ENCODE measurements at places on chromosomes 16 and 17. TPM values are rescaled to one million over a fixed set of nuclear protein-coding genes. Genes with fewer than 3 reads are reported as not detected.

Gene CHMP1A
- 70.7 TPM for total RNA-seq

Gene HEATR9
- not detected for total RNA-seq

Gene HS3ST4
- not detected for total RNA-seq

Gene IL32
- total RNA-seq, result 15.8 TPM

Gene FAM222B
- 4.1 TPM for total RNA-seq

Gene PRAC2
- not detected for total RNA-seq

Gene ZSCAN10
- not detected for total RNA-seq

Gene KIF2B
- not detected for total RNA-seq

Gene TVP23B
- 69.2 TPM for total RNA-seq

Gene ZNF785
- 3.1 TPM for total RNA-seq

Gene MPHOSPH6
- 40.4 TPM for total RNA-seq

Gene PAM16
- 46.7 TPM for total RNA-seq

Gene C1QTNF8
- not detected for total RNA-seq

Gene HS3ST3B1
- total RNA-seq, result 9.7 TPM

Gene ABCA8
- not detected for total RNA-seq

Gene HASPIN
- total RNA-seq, result 9.4 TPM

Gene HSD17B1
- 0.47 TPM for total RNA-seq

Gene NPTX1
- 0.17 TPM for total RNA-seq

Gene TMEM231
- total RNA-seq, result 20.6 TPM

Gene DDX52
- 24.4 TPM for total RNA-seq

Gene ATP2A1
- total RNA-seq, result 0.04 TPM

Gene KRTAP1-1
- not detected for total RNA-seq

Gene C16orf96
- total RNA-seq, result not detected

Gene FCSK
- 2.0 TPM for total RNA-seq

Gene FBXW10
- not detected for total RNA-seq

Gene NPIPA2
- not detected for total RNA-seq

Gene SLC6A2
- not detected for total RNA-seq

Gene RNU2-1
- not detected for total RNA-seq

Gene ADAM11
- total RNA-seq, result 2.3 TPM

Gene SLC39A11
- 33.9 TPM for total RNA-seq

Gene OTOP2
- total RNA-seq, result not detected

Gene PMFBP1
- total RNA-seq, result not detected

Gene SNF8
- total RNA-seq, result 101 TPM

Gene TEX19
- total RNA-seq, result 0.72 TPM

Gene PRR29
- total RNA-seq, result 0.27 TPM

Gene ZNF213
- total RNA-seq, result 2.0 TPM

Gene CCL7
- not detected for total RNA-seq

Gene TMEM100
- 4.6 TPM for total RNA-seq

Gene GPT2
- 35.2 TPM for total RNA-seq

Gene LITAFD
- total RNA-seq, result not detected

Gene SHISA9
- 0.06 TPM for total RNA-seq

Gene ADAMTS18
- 0.21 TPM for total RNA-seq

Gene TBC1D3B
- not detected for total RNA-seq

Gene ALOX15B
- not detected for total RNA-seq

Gene MYH13
- not detected for total RNA-seq

Gene SRL
- not detected for total RNA-seq

Gene KRTAP16-1
- not detected for total RNA-seq

Gene CDRT15
- not detected for total RNA-seq

Gene KLHL10
- total RNA-seq, result not detected

Gene GGT6
- total RNA-seq, result not detected

Gene SETD6
- total RNA-seq, result 17.7 TPM

Gene SLFN14
- not detected for total RNA-seq

Gene CCDC40
- 2.8 TPM for total RNA-seq

Gene DLX3
- total RNA-seq, result not detected

Gene ITGA3
- 106 TPM for total RNA-seq

Gene NACA2
- total RNA-seq, result not detected

Gene CCL16
- total RNA-seq, result not detected

All from H4 (cell line).